NCI-H1694 (cell line): ENCODE measurements at places on chromosomes 13 and 19.

- DNase-seq = no peak
Observed at GRCh38 chr13:57056601-57057180, 84.0 kb upstream of the PRR20A start.

- DNase-seq = peak; percentile 64
Observed at GRCh38 chr19:55484593-55485438, at the start of gene NAT14. NAT14 (plus strand) TSS chr19:55485188; CDS start chr19:55485709, 521 bp downstream.

- no peak for DNase-seq
Observed at GRCh38 chr13:26956522-26957142, 196.0 kb upstream of the GPR12 start.

GRCh38 chr13:87234981-87235380 lies 436.2 kb upstream of the SLITRK5 start:
- no peak for DNase-seq

DNA sequence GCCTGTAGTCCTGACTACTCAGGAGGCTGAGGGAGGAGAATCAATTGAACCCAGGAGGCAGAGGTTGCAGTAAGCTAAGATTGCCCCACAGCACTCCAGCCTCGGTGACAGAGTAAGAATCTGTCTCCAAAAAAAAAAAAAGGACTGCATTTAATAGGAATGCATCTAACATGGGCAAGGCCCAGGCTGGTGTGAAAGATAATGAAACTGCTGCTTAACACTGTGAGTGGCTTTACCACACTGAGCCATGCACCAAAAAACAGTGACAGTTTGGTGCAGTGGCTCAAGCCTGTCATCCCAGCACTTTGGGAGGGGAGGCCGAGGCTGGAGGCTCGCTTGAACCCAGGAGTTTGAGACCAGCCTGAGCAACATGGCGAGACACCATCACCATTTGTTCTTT lies 8.6 kb downstream of the GTF2F1 start:
- no peak for DNase-seq

GRCh38 chr19:50000841-50001557 lies 24.2 kb downstream of the VRK3 start:
- DNase-seq = no peak

DNA sequence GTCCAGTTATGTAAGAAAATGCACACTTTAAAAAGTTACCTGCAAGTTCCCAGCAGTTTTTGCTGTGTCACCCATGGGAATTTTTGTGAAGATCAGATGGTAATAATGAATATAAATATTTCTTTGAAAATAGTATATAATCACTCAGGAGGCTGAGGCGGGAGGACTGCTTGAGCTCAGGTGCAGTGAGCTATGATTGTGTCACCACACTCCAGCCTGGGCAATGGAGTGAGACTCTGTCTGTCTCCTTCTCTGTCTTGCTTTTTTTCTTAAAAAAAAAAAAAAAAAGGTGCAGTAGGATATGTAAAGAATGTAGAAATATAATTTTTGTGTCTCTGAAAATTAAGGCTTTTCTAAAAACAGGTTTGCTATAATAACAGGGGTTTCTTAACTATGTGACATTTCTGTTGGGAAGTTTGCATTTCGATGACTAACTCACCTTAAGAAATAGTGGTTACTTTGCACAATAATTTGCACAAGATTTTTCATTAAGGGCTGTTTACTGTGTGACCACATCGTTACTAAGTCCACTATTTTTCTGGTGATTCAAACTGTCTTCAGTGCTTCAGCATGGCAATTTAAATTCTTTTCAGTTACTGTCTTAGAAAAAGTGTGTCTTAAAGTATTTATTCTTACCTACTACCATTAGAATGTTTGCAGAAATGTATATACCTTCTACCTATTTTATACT lies 37.3 kb downstream of the DNAJC3 start:
- no peak for DNase-seq

- no peak for DNase-seq
Observed at GRCh38 chr13:44197791-44198770, 175.5 kb upstream of the SERP2 start.

DNA sequence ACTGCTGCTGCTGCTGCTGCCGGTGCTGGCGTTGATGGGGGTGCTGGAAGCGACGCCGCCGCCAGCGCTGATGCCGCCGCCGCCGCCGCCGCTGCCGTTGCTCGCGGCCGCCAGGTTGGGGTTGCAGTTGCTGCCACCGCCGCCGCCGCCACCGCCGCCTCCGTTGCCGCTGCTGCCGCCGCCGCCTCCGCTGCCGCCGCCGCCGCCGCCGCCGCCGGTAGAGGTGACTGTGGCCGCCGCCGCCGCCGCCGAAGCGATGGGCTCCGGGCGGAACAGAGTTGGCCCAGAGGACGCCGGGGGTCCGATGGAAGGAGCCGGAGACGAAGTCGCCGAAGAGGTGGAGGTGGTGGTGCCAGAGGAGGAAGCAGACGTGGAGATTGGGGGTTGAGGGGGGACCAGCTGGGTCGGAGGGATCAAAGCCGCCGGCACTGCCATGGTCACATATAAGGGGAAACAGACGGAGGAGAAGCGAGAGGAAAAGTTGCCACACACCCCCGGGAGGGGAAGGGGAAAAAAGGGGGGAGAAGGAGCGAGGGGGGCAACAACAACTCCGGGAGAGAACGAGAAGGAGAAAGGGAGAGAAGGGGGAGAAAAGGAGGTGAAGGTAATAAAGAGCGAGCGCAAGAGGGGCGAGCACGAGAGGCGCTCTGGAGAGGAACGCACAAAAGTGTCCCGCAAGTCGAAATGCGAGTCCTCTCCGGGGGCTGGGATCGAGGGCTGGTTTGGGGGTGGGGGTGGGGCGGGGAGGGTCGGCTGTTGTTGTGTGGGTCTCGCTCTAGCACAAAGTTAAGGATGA lies 471 bp downstream of the DACH1 start:
- no peak for DNase-seq

DNA sequence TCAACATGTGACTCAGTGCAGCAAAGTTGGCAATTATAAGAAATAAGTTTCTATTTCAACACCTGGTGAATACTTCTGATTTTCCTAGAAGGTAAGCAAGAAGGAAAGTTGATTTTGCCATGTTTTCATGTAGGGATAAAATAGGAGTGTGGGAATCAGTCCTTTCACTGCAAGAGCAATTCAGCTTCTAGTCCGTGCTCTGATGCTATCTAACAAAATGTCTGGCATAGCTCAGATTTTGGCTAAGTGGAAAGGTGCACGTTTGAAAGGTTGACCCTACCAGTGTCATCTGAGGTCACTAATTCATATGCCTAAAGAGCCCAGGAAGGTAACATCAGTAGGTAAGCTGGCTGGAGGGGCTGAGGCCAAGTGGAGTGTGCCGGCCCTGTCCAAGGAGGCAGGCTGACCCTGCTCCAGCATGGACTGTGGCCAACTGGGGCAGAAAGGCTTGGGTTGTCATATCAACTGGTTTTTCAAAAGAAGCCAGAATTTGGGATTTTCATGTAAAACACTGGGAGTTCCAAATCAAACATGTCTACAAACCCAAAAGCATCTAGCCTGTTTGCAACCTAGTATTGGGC lies 38.9 kb upstream of the MEDAG start:
- DNase-seq = no peak

GRCh38 chr13:109576331-109576813 lies 210.0 kb downstream of the IRS2 start:
- no peak for DNase-seq

- DNase-seq = no peak
Observed at GRCh38 chr13:19862481-19863313, 752 bp downstream of the ZMYM5 start.

DNA sequence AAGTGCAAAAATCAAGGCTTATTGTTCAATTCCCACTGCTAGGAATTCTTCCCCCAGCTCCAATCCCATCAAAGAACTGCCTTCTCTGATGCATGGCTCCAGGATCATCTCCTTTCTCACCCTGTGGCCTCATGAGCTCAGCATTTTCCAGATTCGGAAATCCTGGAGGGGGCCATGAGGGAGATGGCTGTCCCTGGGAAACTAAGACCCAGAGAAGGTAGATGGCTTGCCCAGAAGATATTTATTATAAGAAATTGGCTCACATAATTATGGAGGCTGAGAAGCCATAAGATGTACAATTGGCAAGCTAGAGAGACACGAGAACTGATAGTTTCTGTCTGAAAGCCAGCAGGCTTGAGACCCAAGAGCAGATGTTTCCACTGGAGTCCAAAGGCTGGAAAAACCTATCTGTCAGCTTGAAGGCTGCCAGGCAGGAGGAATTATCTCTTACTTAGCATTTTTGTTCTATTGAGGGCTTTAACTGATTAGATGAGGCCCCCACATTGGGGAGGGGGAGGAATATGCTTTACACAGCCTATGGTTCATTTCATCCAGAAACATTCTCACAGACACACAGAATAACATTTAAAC lies 58.6 kb downstream of the GADD45B start:
- no peak for DNase-seq

- DNase-seq = no peak
Observed at GRCh38 chr13:71493189-71493588, 373.8 kb downstream of the DACH1 start.

DNA sequence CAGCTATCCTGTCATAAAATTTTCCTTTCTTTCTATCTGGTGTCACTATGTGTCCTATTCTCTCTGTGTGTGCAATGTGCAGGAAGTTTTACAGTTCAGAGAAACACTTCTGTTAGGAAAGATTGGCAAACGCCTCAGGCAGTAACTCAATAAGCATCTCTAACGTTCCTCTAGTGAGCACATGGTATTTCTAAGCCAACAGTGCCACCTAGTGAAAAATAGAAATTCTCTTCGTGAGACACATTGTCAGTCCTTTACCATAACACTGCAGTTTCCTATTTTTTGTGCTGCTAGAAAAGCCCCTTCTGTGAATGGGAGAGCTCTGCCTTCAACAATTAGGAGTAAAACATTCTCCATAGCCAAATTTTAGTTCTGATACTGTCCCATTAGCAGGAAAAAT lies 50.7 kb downstream of the ZNF723 start:
- peak; percentile 59 for DNase-seq

DNA sequence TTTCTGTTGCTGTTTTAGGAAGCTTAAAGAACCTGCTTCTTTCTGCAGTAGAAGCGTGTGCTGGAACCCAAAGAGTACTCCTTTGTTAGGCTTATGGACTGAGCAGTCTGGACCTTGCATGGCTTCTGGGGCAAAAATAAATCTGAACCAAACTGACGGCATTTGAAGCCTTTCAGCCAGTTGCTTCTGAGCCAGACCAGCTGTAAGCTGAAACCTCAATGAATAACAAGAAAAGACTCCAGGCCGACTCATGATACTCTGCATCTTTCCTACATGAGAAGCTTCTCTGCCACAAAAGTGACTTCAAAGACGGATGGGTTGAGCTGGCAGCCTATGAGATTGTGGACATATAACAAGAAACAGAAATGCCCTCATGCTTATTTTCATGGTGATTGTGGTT lies 103.1 kb downstream of the TNFRSF19 start:
- DNase-seq = no peak

GRCh38 chr13:41916173-41916954 lies 44.5 kb downstream of the VWA8 start:
- DNase-seq = no peak

- DNase-seq = no peak
Observed at GRCh38 chr13:90502153-90502552, 845.3 kb upstream of the MIR17HG start.

DNA sequence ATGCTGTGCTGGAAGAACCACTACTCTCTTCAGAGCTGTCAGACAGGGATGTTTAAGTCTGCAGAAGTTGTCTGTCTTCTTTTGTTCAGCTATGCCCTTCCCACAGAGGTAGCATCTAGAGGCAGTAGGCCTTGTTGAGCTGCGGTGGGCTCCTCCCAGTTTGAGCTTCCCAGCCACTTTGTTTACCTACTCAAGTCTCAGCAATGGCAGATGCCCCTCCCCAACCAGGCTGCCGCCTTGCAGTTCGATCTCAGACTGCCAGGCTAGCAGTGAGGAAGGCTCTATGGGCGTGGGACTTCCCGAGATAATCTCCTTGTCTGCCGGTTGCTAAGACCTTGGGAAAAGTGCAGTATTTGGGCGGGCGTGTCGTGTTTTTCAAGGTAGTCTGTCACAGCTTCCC lies 42.1 kb upstream of the UQCRFS1 start:
- no peak for DNase-seq

GRCh38 chr13:53004573-53004972 lies 24.0 kb upstream of the OLFM4 start:
- DNase-seq = no peak

DNA sequence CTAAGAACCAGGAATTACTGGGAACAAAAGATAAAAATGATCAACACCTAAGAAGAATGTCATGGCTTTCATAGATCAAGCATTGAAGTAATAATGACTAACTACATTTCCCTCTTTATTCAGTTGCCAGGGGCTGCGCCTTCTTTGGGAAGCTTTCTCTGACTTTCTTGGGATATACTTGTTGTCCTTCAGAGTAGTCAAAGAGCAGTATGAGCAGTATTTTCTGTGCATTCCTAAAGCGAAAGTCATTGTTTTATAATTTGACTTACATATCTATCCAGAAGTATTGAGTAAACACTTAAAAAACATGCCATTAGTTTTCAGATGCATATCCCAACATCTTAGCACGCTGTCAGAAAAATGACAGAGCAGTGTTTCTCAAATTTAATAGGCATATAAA lies 2412.4 kb downstream of the PCDH9 start:
- DNase-seq = no peak

GRCh38 chr19:34649886-34650543 lies 26.9 kb downstream of the SCGB2B2 start:
- DNase-seq = no peak

- DNase-seq = no peak
Observed at GRCh38 chr13:21077076-21077787, 15.8 kb upstream of the LATS2 start.

GRCh38 chr19:6740589-6741343 lies 1.3 kb downstream of the TRIP10 start:
- DNase-seq = no peak

DNA sequence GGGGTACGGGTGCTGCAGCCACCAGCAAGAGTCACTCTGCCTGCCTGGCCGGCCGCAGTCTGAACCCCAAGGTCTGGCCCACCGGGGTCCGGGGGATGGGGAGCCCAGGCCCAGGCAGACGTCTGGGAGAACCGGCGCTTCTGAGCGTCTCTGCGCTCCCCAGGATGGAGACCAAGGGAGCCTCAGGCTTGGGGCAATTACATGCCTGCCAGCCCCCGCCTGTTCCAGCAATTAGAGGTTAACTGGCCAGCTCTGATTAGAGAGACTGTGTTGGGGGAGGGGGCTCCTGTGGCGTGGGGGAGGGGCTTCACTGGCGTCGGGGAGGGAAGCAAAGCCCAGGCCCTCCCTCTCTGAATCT lies 11.9 kb downstream of the MEIS3 start:
- DNase-seq = no peak

DNA sequence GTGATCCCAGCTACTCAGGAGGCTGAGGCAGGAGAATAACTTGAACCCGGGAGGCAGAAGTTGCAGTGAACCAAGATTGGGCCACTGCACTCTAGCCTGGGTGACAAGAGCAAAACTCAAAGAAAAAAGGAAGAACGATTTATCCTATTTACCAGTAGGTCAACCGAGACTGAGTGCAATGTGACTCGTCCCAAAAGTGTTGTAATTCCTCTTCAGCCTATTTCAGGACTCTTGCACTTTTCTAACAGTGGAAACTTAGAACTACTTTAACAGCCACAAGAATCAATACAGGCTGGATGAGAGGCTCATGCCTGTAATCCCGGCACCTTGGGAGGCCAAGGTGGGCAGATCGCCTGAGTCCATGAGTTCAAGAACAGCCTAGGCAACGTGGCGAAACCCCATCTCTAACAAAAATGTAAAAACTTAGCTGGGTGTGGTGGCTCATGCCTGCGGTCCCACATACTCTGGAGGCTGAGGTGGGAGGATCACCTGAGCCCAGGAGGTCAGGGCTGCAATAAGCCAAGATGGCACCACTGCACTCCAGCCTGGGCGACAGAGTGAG lies 4.3 kb upstream of the NR1H2 start:
- no peak for DNase-seq

GRCh38 chr19:42442833-42443232 lies at the start of gene CXCL17:
CXCL17 (minus strand) TSS chr19:42442946; CDS start chr19:42442832, 114 bp downstream.
- no peak for DNase-seq

- DNase-seq = no peak
Observed at GRCh38 chr19:52992109-52993004, 21.4 kb upstream of the ERVV-1 start.
